ENCODE measurements at places on chromosomes 5 and 9.
A peak's percentile ranks its signal among the peaks of the same experiment; 100 is the strongest.

DNA sequence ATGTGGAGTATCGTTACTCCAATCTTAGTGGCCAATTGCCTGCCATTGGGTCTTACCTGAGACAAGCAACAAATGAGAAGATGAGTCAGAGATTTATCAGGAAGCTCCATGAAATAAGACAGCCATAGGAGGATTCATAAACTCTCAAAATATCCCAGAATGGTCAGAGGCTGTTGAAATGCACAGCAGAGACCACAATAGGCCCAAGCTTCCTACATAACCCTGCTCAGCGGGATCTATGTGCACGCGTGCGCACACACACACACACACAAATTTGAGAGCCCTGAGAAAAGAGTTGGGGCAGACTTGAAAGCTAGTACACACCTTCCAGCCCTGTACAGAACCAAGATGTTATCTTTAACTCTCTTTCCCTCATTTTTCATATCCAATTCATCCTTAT is 9.8 kb downstream of the UIMC1 start:
- DNase-seq: no peak

- no peak for DNase-seq
Measured at GRCh38 chr5:91074615-91075014, 308.5 kb downstream of the ARRDC3 start.

GRCh38 chr9:101585740-101586139 is 9.0 kb downstream of the PPP3R2 start:
- DNase-seq: no peak

DNA sequence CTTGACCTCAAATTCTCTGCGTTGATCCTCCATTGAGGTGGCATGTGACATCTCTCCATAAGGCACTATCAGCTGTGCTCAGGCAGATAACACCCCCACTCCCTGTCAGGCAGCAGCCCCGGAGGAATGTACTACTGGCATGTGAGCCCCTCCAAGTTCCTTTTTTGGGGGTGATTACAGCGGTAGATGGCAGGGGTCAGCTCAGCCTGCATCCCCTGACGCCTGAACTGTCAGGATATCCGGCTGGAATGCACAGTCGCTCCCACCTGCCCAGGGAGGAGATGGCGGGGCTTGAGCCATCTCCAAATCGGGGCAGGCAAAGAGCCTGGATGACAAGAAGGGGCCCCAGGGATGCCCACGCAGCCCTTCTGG is 40.8 kb downstream of the FAM78A start:
- DNase-seq: no peak

DNA sequence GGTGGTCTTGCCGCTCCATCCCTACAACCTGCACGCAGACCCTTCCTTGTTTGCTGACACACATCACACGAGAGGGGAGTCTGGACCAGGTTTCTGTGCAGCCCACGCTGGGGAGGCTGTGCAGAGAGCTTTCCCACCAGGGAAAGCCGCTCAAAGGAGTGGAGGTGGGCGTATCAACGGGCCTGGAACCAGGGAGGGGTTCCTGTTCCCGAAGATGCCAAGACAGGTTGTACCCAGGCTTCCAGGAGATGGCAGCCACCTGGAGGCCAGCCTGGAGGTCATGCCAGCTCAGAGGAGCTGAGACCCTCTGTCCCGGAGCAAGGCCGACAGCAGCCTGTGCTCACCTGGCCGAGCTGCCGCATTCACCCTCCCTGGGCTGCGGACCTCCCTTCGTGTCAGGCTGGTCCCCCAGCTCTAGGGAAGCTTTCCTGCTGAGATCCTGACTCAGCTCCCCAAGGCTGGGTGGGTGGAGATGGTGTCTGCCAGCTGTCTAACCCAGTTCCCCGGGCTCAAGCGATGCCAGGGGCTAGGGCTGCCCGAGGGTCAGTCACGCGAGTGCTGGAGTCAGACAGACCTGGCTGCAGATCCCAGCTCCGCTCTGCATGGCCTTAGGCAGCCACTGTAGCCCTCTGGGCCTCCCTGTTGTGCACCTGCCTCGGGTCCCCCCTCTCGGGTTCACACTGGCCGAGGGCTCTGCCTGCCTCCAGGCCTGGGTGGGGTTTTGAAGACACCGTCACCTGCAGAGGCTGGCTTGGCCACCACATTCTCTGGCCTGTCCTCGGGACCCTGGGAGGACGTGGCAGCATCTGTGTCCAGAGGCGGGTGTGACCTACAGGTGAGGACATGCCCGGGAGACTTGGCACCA is 28.5 kb upstream of the QSOX2 start:
- no peak for DNase-seq

- no peak for DNase-seq
Measured at GRCh38 chr5:32508806-32509805, 64.6 kb upstream of the ZFR start.

DNA sequence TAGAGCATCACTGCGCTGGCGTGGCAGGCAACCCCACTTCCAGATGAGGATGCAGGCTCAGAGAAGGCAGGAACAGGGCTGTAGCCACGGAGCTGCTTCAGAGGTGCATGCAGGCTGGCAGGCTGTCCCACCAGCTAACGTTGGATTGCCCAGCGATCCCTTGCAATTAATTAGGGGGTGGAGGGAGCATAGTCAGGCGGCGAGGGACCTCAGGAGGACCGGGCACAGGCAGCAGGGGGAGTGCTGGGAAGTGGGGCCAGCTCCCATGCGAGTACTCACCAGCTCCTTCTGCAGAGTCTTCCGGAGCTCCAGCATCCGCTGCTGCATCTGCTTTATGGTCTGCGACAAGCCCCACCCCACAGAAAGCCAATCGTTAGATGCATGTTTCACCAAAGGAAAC is 20.3 kb downstream of the ARPC5L start:
- DNase-seq: no peak

DNA sequence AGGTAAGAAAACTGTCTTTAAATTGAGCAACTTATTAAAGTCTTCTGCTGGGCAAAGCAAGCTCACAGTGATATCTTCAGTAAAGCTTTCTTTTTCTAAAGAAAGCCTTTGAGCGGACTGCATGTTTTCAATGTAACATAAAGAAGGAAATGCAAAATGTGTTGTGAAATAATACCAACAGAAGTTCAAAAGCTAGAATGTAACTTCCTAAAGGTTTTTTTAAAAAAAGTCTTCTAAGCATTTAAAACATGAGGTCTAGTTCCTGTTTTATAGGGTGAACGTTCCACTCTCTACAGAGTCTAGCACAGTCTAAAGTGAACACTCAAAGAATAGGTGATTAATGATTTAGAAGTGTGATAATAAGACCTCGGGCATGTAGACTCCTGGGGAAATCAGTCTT is 62.9 kb downstream of the DENND1A start:
- DNase-seq: no peak

- DNase-seq: no peak
Measured at GRCh38 chr5:153373130-153373498, 117.4 kb upstream of the GRIA1 start.

DNA sequence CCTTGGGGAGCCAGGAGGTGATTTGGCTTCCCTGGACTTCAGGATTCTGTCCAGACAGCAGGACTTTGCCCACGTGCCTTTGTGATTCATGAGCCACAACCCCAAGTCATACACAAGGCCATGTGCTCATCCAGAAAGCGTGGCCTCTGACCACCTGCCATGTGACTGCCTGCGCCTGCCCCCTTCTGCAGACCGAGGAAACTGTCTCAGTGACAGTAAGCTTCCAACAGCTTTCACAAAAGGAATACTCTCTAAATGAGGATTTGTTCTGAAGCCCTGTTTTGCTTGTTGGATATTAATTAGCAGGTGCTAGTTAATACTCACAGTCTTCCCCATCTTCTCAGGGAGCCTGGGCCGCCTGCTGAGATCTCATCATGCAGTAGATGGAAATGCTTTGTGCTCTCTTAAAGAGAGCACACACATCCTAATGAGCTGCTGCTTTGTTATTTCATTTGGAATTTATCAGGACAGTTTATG is 36.9 kb upstream of the ANGPTL2 start:
- DNase-seq: peak; percentile 50

DNA sequence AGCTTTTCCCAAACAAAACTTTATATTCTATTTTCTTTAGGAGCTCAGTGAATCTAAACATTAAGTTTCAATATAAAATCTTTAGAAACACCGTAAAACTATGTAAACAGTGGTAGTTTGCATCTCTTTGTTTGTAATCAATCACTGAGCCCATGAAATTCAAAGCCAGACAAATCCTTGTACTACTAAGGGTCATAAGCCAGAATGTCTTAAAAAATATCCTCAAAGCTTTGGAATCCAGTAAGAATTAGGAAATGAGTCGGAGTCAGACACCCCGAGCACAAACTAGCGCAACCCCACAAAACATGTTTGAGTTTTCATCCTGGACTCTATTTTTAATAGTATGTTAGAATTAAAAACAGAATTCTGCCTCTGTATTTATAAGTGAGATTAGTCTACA is 153.8 kb downstream of the HSPA4 start:
- no peak for DNase-seq

DNA sequence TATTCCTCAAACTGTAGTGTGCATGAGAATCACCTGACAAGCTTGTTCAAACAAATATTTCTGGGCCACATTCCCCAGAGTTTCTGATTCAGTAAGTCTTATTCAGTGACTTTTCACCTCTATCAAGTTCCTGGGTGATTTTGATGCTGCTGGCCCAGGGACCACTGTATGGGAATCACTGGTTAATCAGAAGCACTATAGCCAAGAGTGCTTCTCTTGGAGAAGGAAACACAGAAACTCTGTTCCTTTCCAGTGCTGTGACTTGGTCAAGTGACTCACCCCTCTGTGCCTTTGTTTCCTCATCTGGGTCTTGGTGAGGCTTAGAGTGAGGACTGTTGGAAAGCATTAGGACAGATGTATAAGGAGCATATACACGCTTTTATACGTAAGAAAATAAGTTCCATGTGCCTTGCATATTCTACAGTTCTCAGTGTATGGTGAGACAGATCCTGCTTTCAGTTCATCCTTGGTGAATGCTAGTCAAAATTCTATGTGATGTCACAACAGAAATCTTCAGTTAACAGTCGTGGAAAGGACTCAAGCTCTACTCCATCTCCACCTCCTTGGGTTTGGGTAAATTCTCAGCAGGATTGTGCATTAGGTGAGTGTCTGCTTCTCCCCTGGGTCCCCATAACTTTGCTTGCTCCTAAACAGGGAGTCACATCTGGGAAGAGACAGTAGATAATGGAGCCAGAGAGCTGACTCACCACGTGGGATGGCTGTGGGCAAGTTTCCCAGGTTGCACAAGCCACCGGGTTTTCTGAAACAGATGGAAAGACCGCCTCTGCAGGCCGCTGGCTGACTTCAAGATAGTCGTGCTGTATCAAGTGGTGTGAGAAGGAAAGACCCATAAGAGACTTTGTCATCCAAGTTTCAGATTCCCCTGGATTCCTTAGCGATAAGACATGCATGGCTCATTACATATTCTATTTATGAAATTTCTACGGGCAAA is 117.0 kb downstream of the NXNL2 start:
- DNase-seq: no peak

DNA sequence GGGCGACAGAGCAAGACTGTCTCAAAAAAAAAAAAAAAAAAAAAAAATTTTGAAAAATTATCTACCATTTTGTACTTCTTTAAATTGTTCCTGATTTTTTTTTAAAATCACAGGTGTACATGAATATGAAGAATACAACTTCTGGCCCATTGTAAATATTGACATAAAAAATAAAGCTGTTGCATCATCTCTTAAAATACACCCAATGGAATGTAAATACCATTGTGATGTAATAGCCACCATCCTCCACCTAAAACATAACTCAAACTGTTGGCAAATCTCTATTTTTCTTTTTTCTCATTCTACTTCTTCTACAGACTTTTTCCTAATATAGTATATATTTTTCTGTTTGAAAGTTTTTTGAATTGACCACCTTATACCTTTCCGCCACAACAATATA is 61.0 kb upstream of the TEX48 start:
- no peak for DNase-seq

DNA sequence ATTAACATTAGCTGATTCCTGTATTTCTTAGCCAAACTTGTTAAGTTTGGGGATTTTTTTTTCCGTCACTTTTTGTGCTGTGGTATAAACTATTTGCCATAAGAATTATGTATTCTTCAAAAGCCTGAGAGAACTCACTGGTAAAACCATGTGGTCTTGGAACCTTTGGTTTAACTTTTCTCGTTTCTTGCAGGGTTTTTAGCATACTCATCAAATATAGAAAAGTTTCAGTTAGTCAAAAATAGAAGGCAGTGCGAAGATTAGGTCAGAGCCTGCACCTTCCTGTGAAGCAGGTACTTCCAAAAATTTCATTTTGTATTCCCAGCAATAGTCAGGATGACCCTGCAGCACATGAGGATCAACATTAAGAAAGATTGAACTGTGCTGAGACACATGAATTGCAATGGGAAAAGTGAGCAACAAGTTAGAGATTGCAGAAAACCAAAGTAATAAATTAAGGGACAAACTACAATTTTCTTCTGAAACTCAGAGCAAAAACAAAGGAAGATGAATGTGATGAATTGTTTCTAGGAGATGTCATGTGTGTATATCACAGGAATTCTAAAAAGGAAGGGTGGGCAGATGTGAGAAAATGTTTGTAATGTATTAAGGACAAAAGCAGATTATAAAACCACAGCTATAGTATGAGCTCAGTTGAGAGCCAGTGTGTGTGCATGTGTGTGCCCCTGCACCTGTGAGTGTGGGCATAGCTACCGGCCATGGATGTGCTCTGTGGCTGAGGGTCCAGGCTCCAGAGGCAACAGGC is 102.2 kb downstream of the ANGPTL2 start:
- DNase-seq: no peak

DNA sequence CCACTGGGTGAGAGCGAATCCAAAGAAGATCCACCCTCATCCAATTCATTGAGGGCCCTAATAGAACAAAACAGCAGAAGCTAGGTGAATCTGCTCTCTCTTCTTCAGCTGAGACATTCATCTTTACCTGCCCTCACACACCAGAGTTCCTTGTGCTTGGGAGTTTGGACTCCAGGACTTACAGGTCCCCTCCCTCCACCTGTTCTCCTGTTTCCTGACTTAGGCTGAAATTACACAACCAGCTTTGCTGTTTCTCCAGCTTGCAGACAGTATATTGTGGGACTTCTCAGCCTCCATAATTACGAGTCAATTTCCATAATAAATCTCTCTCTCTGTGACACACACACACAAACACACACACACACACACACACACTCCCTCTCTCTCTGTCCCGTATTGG is 19.1 kb downstream of the TMEM171 start:
- DNase-seq: no peak

GRCh38 chr9:20486552-20486951 is 135.7 kb downstream of the MLLT3 start:
- no peak for DNase-seq

DNA sequence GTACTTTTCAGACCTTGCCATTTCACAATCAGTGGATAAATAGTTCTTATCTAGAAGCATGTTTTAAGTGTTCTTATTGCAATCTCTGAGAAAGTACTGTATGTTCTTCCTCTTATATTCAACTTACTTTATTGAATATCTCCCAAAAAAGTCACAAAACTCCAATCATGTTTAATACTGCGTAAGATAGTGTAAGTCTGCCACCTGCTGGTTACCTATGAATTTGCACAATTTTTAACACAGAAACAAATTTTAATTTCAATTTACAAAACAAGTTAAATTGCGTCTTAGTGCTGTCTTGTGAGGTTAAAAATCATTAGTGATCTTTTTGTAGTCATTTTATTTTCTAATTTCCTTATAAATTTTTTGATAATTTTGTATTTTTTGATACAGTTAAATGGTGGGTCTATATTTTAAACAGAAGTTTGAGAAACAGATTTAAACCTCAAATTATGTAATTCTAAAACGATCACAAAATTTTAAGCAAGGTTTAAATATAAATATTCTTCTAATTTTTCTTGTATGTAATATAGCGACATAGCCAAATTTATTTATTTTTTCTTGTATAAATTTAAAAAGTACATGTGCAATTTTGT is 115.8 kb downstream of the EMB start:
- DNase-seq: no peak

- no peak for DNase-seq
Measured at GRCh38 chr5:161548487-161549094, 2.1 kb upstream of the GABRB2 start.
